ENCODE measurements at places on chromosomes 6 and 20.

DNA sequence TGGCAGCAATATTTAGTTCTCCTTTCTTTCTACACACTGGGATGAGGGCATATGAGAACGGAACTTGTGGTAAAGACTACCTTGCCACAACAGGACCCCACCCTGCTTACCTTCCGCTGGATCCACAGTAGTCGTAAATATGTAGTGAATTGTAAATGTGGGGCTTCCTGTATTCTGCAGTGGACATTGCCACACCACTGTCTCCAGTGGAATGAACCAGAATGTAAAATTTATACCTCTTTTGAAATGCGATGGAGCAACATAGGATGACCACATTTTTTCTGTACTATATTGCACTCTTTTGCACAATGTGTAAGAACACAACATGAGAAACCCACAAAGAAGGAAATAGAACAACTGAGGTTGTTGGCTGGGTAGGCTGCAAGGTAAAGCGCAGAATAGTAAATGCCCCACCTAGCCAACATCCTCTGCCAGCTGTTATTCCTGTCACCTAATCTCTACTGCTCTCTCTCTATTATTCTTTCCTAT lies 16.1 kb upstream of the RIPOR2 start:
- DNase-seq = no peak

- no peak for DNase-seq
Observed at GRCh38 chr6:45112711-45113110, 215.4 kb upstream of the RUNX2 start.

GRCh38 chr20:22836211-22836610 lies 198.9 kb upstream of the SSTR4 start:
- no peak for DNase-seq

DNA sequence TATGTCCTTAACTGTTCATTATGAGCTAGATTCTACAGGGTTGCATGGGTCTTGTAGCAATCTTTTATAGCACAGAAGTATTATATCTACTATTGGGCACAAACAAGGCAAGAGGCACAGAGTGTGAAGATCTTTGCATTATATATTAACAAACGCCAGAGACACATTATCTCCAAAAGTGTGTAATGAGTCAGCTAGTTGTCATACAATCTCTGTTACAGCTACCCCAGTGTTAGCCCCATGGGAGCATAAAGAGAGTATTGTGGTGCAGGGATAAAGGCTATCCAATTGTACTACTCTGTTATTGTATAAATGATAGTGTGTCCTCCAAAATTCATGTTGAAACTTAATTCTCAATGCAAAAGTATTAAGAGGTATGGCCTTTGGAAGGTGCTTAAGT lies 148.4 kb upstream of the RIMS1 start:
- no peak for DNase-seq

GRCh38 chr6:101478891-101479290 lies 85.4 kb downstream of the GRIK2 start:
- no peak for DNase-seq

GRCh38 chr20:45503403-45503802 lies 12.0 kb downstream of the SPINT3 start:
- DNase-seq = no peak

- DNase-seq = no peak
Observed at GRCh38 chr20:430091-430999, 22.2 kb downstream of the RBCK1 start.

GRCh38 chr20:11277170-11277569 lies 603.4 kb upstream of the JAG1 start:
- no peak for DNase-seq

DNA sequence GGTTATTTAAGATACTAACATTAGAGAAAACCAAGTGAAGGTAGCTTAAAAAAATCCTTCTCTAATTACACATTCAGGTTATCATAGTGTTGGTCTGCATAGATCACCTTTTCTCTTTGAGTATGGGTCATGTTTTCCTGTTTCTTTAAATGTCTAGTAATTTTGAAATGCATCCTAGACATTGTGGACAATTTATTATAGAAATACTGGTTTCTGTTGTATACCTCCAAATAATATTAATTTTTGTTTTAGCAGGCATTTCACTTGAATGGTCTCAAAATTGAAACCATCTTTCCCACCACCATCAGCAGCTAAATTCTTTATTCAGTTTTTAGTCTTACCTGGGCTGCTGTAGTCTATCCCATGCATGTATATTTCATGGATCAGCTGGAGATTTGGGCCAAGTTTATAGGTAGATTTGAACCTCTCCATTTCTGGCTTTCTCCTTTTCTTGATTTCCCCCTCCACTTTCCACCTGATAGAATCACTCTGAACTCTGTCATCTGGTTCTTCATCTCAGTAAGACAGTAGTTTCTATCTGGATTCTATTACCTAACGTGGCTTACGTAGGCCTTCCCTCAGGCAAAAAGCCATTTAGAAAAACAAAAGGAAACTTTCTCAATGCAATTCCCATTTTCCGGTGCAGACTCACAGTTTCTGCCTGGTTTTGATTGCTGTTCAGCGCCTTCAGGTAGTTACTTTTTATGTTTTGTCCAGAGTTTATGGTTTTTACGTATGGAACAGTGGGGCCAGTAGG lies 52.3 kb downstream of the ZFAND3 start:
- no peak for DNase-seq

- DNase-seq = no peak
Observed at GRCh38 chr6:21977346-21977745, 319.5 kb downstream of the PRL start.

DNA sequence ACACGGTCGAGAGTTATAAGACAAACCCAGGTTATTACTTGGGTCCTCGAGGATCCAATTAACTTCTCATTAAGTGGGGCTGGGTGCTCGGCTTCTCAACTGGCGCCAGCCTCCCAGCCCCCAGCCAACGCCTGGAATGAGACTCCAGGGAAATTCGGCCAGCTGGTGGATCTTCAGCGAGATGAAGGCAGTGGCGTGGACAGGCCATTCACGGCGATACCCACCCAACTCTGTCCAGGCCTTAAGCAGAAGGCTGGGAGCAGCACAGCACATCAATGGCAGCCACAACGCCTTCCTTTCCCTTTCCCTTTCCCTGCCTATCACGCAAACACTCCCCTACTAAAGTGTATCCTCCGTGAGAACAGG lies 868 bp downstream of the METTL24 start:
- no peak for DNase-seq

- no peak for DNase-seq
Observed at GRCh38 chr6:16903470-16903869, 142.2 kb upstream of the ATXN1 start.

DNA sequence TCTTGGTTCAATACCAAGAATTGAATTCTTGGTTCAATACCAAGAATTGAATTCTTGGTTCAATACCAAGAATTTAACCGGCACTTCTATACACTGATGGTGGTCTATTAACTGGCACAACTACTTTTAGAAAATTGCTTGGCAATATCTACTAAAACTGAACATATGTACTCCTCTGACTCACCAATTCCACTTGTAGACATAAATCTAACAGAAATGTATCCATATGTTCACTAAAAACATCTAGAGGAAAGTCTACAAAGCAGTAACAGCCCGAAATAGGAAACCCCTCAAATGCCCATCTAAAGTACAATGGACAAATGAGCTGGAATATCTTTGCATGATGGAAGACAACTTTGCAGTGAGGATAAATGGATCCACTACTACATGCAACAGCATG lies 71.9 kb downstream of the KIF16B start:
- no peak for DNase-seq

GRCh38 chr20:49937027-49937929 lies 1.1 kb downstream of the RNF114 start:
- no peak for DNase-seq

DNA sequence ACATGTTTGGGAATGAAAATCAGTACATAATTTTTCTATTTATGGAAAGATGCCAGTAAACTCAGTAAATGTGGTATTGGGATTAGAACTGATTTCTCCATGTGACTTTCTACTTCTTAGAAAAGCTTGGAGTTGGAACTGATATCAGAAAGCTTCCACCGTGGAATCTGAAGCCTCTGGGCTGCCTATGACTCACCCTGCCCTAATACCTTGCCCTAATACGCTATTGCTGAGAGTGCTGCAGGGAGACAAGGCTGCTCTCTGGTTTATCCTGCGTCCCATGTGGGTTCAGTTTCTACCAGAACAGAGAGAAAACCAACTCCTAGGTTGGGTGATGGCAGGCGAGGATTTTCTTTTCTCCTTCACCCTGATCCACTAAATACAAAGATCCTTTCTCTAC lies 3.3 kb upstream of the STMND1 start:
- DNase-seq = no peak
